Astrocyte (in vitro differentiated cells and primary cell): ENCODE measurements at places on chromosomes 2 and 18.

DNA sequence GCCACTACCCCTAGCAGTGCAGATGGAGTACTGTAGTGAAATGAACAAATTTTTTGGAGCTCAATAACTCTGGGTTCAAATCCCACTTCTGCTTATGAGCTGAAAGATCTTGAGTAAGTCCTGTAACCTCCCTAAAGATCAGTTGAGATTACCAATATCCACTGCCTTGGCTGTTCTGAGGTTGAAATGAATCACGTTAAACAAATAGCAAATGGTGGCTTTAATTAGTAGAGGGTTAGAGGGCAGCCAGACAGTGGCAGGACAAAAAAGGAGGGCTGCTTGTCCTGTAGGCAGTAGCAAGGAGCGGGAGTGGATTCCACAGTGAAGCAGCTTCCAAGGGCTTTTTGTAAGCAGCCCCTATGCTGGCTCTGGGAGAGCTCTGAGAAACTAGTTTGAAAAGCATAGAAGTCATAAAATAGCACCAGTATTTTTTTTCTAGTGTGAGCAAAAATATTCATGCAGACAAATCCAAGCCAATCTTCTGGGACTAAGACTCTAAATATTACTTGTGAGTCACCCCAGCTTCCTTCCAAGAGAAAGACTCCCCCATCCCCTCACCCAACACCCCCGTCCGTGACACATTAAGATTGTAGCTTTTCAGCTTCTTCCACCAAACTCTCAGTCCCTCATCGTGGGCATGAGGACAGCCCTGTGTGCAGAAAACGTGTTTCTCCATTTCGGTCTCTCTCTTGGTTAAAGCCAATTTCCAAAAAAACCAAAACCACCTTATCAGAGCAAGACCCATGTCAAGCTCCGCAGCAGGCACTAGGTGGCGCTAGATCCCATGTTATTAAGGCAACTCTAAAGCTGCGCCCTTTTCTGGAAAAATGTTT is 123.5 kb upstream of the LGALSL start:
- peak; percentile 68 for DNase-seq

- no peak for DNase-seq
These were observed 12.4 kb upstream of the SCG2 start for GRCh38 chr2:223614534-223614933.

DNA sequence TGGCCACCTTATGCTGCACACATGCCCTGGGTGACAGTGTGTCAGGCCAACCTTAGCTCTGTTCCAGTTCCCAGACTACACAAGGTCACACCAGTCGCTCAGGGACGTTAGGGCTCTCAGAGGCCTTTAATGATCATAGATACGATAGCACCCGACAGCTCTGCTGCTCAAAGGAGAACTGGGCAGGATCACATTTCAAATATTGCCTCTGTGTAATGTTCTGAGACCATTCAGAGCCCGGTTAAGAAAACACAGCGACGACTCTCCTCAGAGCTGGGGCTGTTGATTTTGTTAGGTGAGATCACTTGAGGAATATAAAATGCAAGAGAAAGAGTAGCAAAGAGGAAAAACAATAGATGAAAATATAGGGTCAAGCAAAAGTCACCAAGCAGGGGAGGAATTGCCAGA is 166.6 kb upstream of the TANK start:
- DNase-seq: no peak

DNA sequence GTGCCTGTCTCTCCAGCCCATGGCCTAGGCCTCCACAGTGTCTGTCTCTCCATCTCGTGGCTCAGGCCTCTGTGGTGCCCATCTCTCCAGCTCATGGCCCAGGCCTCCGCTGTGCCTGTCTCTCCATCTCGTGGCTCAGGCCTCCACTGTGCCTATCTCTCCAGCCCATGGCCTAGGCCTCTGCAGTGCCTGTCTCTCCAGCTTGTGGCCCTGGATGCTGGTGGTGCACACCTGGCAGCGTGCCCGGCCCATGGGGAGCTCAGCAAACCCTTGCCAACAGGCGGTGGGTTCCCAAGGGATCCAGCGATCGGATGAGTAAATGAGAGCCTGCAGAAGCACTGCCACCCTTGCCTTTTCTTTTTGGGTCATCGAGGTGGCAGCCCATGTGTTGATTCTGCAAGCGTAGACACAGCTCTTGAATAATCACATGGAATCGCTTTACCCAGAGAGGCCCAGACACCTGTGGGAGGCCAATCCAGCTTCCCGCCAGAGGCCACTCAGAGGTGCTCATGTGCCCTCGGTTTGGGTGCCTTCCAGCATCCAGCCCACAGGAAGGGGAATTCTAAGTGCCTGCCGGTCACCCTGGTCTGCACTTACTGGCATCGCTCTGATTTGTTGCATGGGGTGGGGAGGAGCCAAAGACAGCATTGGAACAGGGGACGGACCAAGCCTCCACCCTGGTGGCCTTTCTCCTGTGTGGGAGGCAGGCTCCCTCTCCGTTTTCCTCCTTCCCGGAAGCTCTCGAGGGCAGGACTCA is 101.8 kb upstream of the HDAC4 start:
- no peak for DNase-seq

- no peak for DNase-seq
These were observed 369.7 kb downstream of the RAD51AP2 start for GRCh38 chr2:17148407-17149145.

DNA sequence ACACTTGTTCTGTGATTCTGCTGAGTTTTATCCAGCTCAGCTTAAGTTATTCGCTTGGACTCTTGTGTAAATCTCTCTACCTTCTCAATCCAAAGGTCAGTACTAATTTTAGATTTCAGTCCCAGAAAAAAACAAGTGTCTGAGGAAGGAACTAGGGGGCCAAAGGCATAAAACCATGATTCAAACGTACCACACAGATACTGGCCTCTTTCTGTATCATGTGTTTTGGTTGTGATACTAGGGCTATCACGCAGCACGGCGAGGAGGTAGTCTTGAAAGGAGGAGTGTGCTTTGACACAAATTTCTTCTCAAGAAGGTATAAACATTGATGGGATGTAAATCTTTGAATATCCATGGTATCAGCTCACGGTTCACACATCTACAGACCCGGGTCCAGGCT is 8.3 kb downstream of the SERPINE2 start:
- no peak for DNase-seq

DNA sequence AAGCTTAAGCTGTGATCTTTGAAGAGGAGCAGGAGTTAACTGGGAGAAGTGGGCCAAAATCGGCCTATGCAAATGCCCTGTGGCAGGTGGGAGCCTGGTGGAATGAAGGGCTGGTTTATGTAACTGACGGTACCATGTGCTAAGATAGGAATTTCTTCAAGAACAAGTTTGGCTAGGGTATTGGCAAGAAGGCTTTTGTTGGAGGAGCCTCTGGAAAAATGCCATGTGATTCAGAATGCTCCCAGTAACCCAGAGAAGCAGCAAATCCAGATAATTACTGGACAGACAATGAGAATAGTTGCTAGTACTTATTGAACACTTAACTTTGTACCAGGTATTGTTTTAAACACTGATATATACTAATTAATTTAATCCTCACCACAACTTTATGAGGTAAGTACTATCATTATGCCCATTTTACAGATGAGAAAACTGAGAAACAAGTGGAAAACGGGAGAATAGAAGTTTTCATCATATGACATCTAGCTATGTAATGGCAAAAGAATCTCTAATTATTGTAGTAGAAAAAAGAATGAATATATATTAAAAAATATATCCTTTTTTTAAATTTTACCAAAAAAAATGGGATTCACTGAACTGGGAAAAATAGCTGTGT is 9.1 kb upstream of the FAM124B start:
- peak; percentile 48 for DNase-seq

DNA sequence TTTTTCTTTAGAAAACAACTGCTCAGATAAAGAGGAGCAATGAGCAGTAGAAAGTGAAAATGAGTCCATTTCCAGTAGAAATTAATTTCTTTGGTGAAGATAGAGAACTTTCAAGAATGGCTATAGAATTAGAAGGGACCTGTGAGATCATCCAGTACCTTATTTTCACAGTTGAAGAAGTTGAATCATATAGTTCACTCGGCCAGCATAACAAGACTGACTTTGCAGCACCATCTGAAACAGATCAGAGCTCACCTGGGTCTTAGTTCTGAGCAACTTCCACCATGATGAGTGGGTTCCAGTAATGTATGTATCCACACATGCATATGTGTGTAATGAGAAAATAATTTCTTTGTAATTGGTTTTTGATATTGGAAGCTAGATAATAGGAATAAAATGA is 58.6 kb downstream of the CERS6 start:
- no peak for DNase-seq

- peak; percentile 51 for DNase-seq
These were observed 23.8 kb downstream of the ASB18 start for GRCh38 chr2:236240228-236240990.

DNA sequence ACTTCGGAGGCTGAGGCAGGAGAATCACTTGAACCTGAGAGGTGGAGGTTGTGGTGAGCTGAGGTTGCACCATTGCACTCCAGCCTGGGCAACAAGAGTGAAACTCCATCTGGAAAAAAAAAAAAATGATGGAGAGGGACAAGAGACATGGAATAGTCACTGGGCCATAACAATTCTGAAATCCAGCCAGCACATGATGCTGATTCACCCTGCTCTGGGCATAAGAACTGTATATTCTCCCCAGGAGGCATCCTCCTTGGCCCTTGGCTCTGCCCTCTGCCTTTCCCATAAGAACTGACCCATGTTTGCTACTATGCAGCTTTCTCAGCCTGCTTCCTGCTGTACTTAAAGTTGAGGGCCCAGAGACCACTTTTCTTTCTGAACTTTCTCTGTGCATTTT is 297.7 kb downstream of the GBX2 start:
- DNase-seq: no peak

- no peak for DNase-seq
These were observed 35.1 kb downstream of the TANC1 start for GRCh38 chr2:159003555-159003954.

GRCh38 chr2:34401186-34401585 is 802.1 kb upstream of the FAM98A start:
- peak; percentile 44 for DNase-seq

GRCh38 chr18:44609181-44609941 is 71.3 kb upstream of the SETBP1 start:
- DNase-seq: no peak

DNA sequence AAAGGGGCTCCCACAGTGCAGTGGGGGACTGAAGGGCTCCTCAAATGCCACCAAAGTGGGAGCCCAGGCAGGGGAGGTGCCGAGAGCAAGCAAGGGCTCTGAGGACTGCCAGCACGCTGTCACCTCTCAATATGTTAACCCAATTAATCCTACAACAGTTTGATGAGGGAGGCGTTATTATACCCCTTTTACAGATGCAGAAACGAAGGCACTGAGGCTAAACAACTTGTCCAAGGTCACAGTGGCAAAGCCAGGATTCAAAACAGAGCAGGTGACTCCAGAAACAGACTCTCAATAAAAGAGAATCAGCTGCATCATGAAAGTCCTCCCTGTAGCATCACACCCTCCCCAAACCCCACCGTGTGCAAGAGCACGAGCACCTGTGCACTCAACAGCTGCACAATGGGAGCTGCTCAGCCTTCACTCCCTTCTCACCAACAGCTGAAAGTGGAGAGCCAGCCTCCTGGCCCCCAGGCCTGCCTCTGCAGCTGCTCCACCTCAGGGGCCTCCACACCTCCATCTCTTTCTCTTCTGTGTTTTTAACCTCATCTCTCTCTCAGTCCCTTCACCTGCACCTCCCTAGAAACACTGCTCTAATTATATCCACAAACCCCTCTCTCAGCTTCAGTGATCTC is 8.1 kb downstream of the NPC1 start:
- DNase-seq: no peak

GRCh38 chr2:9961013-9961412 is 9.5 kb downstream of the GRHL1 start:
- DNase-seq: no peak

- no peak for DNase-seq
These were observed 554.8 kb downstream of the DCC start for GRCh38 chr18:52894801-52895200.

DNA sequence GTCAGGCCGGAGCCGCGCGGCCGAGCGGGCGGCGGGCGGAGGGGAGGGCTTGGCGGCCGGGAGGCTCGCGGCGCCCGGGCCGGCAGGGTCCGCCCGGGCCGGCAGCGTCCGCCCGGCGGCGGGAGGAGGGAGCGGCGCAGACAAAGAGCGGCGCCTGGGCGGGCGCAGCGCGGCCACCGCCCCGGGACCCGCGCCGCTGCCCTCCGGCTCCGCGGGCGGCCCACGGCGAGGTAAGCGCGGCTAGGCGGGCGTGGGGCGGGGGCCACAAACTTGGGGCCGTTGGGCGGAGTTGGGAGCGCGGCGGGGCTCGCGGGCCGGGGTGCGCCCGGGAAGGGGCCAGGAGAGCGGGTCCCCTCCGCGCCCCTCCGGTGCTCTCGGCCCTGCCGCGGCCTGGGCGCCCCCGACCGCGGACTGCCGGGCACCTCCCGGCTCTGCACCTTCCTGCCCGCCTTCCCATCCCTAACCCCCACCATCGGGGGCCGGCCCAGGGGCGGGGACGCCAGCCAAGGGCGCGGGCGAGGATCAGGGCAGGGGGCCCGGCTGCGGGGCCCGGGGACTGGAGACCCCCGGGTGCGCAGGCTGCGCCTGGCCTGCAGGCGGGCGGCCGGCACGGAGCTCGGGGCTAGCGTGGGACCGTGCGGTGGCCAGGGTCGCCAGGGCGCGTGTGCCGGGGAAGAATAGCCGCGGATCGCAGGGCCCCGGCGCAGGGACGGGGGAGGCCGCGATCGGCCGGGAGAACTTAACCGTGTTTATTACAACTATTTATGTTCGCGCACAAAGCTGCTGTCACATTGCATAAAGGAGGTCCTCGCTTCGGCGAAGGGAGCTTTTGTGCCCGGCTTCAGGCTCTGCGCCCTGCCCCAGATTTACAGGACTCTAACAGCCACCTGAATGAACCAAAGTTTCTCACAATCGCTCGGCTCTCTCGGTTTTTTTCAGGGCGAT is at the start of gene NCK2:
Gene NCK2 (plus strand): TSS at position 4 of the 945 bp plus-strand sequence. CDS start 110,152 bp downstream, outside the sequence.
- DNase-seq: no peak

DNA sequence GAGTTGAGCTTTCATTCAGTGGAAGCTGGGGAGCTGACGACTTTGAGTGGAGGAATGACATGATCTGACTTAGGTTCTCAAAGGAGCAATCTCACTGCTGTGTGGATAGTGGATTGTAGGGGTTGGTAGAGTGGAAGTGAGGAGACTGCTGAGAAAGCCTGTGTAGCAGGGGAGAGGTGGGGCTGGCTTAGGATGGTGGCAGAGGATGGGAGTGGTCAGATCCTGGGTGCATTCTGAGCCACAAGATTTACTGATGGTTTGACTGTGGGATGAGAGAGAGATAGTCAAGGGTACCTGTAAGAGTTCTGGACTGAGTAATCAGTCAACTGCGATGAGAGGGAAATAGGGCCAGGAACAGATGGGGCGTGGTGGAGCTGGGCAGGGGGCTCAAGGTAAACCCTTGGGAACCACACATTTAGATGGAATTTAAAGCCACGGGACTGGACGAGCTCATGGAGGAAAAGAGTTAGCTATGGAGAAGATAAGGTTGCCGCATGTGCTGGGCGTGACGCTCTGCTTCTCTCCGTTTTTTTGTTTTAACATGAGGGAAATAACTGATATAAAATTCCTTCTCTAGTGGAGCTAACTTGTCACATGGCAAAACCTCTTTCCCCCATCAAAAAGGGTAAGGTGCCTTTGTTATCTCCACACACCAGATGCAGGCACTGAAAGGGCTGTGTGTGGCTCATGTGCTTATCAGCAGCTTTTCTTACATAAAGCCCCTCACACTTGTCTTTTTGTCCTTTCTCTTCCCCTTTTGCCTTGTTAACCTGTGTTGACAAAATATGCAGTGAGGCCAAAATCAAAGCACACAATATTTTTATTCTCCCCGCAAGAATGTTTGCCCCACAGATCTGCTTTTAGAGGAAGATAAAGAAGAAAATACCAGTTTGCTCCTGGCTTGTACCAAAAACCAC is 379.8 kb downstream of the TSN start:
- no peak for DNase-seq

- peak; percentile 57 for DNase-seq
These were observed 552.9 kb upstream of the TNP1 start for GRCh38 chr2:217412721-217413120.

- peak; percentile 1 for DNase-seq
These were observed 91.3 kb downstream of the NBEAL1 start for GRCh38 chr2:203105996-203106395.
